ENCODE measurements at places on chromosomes 5 and 9. TPM values are rescaled to one million over a fixed set of nuclear protein-coding genes. Genes with fewer than 3 reads are reported as not detected.

The PRKAA1 gene
- 154 TPM for total RNA-seq

The SPINK6 gene
- total RNA-seq, result not detected

The PCAT7 gene
- 0.09 TPM for total RNA-seq

The OR13C2 gene
- total RNA-seq, result not detected

The HAPLN1 gene
- total RNA-seq, result 1.3 TPM

The CDKN2B gene
- total RNA-seq, result 16.0 TPM

The ANKRD31 gene
- total RNA-seq, result 0.16 TPM

The FOXD4L4 gene
- 0.09 TPM for total RNA-seq

The IFNA21 gene
- not detected for total RNA-seq

The SLC6A7 gene
- not detected for total RNA-seq

The MLANA gene
- total RNA-seq, result not detected

The PRLR gene
- 1.6 TPM for total RNA-seq

The PCDHA1 gene
- total RNA-seq, result 0.09 TPM

The POLR1E gene
- total RNA-seq, result 29.1 TPM

The TXN gene
- 708 TPM for total RNA-seq

The SELENOP gene
- total RNA-seq, result 58.1 TPM

The SPDL1 gene
- 43.7 TPM for total RNA-seq

The VPS13A gene
- total RNA-seq, result 50.9 TPM

The LECT2 gene
- total RNA-seq, result not detected

The NSG2 gene
- total RNA-seq, result not detected

The SH3RF2 gene
- 6.7 TPM for total RNA-seq

The SLCO4C1 gene
- total RNA-seq, result 0.09 TPM

The HNRNPA0 gene
- total RNA-seq, result 20.0 TPM

The LCP2 gene
- total RNA-seq, result not detected

The PCDHB14 gene
- 0.45 TPM for total RNA-seq

The NUTM2G gene
- total RNA-seq, result not detected

The TMEM215 gene
- total RNA-seq, result not detected

The SPRY4 gene
- 1.3 TPM for total RNA-seq

The SOHLH1 gene
- not detected for total RNA-seq

The PCDH1 gene
- 0.90 TPM for total RNA-seq

The KLHL3 gene
- 1.3 TPM for total RNA-seq

The PCDHGA9 gene
- total RNA-seq, result 4.1 TPM

The STKLD1 gene
- 0.33 TPM for total RNA-seq

The DMRTA1 gene
- total RNA-seq, result 0.90 TPM

The CPLANE1 gene
- 37.4 TPM for total RNA-seq

The SLC44A1 gene
- 44.1 TPM for total RNA-seq

The HTR1A gene
- total RNA-seq, result not detected

The GTF3C5 gene
- 33.9 TPM for total RNA-seq

The ITK gene
- total RNA-seq, result not detected

The C5orf34 gene
- 10.4 TPM for total RNA-seq

The SLC46A2 gene
- not detected for total RNA-seq

The PHF24 gene
- 0.16 TPM for total RNA-seq
